ENCODE measurements at places on chromosomes 1 and 21.

DNA sequence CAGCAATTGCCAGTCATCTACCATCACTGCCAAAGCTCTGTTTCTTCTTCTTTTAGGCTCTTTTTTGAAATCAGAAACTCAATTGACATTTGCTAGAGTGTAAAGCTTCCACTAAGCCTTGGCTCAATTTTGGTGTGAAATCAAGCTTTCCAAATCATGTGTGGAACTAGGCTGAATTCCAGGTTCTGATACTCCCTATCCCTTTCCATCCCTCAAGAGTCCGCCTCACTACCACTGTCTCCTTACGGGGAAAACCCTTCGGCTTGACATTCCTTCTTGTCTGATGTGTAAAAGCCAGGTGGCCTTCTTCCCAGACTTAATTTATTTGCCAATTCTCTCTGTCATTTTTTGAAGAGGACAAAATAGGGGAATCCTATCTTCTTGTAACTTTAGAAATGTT, 47.2 kb upstream of the PRMT6 start:
- DNase-seq, result no peak

DNA sequence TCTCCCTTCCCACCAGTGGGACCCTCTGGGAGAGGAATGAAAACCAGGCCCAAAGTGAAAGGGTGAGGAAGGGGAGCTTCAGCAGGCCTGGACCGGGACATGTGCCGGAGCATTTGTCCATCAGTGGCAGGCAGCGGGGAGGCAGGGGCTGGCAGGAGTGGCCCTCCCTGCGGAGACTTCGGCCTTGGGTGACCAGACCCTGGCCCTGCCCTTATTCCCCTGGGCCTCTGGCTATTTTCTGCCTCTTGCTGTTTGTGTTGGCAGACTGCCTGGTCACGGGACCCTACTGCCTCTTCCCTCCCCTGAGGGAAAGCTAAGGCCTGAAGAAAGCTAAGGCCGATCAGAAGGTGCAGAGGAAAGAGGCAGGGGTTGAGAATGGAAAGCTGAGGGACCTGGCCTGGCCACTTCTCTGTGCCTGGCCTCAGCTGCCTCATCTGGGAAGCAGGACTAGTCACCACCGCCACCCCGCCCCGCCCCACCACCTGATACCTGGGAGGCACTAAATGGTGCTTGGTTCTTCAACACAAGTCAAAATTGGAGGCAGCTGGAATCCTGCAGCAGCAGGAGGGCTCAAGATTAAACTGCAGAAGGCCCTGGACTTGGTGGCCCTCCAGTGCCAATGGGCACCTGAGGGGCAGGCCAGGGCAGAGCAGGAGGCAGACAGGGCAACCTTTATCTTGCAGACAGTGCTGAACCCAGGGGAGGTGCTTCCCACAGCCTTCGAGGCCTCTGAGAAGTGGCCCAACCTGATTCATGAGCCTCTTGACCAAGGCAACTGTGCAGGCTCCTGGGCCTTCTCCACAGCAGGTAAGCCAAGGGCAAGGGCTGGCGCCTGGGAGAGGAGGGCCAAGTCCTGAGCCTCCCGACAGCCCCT, 7.9 kb downstream of the TINAGL1 start:
- DNase-seq, result no peak

- DNase-seq, result peak; percentile 69
Measured at GRCh38 chr1:235067396-235068157, 61.1 kb downstream of the TOMM20 start.

DNA sequence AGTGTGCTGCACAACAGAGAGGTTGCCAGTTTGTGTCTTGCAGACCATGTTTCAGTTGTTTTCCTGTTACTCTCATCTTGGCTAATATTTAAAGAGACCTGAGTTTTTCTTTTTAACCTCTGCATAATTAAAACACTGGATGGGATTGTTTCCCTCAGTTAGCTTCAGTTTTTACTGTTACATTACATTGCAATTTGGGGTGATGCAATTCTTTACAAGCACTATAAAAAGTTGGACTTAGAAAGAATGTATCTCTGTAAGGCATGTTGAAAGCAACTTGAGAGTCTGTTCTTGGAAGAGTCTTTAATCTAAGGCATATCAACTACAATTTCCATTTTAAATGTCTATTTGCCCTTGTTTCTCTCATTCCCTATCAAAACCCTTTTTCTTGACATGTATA, 99.1 kb downstream of the DNM3 start:
- no peak for DNase-seq

- DNase-seq, result no peak
Measured at GRCh38 chr1:77120950-77121349, 98.3 kb downstream of the PIGK start.

GRCh38 chr1:117606649-117607430, 992 bp downstream of the TENT5C start:
- DNase-seq, result peak; percentile 52

DNA sequence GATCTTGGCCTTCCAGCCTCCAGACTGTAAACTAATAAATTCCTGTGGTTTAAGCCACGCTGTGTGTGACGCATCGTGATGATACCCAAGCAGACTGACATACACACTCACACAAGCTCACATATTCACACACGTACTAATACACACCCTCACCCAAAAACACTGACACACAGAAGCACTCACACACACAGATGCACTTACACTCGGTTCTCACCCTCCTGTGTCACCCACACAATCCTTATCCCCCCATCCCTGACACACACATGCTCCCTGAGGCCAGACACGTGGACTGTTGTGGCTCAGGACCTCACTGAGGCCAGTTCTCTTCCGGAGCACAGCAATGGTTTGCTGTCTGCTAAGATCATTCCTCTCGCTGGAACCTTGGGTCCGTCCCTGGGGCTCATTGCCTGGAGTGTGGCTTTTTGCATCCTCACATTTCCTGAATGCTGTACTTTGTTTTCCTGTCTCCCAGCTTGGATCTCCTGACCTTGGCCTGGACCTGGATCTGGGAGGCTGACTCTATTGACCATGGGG, 76.9 kb upstream of the LYST start:
- DNase-seq, result no peak

DNA sequence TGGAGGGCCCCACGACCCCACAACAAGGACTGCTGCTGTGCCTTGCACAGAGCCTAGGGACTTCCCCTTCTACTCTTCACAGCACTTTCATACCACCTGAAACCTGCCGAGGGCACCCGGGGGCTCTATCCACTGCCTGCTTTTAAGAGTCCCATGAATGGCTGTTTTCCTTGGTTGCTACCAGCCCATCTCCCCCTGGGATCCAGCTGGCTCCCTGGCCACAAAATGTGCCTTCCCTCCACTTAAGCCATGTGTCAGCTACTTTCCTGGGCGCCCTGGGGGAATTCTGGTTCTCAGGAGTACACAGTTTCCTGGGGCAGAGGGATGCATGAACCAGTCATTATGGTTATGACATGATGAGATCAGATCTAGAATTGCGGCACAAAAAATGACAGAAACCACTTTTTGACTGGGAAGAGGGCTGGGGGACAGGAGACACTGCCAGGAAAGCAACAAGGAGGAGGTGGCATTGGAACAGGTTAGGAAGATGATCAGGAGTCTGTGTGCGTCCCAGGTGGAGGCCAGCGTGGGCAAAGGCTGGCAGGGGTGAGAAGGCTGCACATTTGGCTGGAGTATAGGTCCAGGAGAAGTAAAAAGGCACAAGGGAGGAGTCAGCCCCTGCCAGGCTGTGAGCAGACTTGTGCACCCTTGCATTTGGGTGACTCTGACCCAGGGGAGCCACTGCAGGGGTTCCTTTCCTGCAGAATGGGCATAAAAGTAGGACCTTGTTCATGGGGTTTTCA, 3.2 kb upstream of the TNFRSF8 start:
- no peak for DNase-seq

DNA sequence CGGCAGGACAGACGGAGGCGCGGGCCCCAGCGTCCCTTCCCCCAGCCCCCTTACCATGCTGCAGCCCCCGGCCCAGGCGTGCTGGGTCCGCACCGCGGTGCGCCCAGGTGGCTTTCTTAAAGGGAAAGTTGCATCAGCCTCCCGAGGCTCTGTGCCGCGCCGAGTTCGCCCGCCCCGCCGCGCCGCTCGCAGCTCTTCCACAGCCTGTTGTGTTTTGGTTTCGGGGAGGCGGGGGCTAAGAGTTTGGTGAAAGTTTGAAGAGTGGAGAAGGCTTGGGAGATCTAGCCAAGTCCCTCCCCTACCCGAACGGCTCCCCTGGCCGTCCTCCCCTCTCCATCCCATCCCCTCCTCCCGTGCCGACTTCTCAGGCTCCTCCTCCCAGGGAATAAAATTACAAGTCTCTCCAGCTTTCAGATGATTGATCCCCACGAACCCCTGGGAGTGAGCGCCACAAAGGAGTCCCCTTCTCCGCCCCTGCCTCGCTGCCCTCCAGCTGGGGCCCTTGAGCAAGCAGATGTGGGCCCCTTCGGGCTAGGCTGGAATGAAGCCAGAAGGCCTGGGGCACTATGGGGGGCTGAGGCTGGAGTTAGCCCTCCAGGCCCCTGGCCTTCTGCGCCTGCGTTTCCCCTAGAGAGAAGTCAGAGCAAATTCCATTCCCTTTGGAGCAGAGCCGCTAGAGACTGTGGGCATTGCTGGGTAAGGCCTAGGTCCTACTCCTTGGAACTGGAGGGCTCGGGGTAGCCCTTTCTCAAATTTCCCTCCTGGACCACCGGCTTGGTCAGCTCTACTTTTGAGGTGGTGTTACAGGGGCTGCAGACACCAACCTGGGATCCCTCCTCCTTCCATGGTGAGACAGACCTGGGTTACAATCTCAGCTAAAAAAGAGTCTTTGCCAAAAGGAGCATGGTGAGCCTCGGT, at the start of gene SLC6A9:
Gene SLC6A9 (minus strand): TSS at position 211 of the 918 bp plus-strand sequence. CDS start 7,185 bp downstream, outside the sequence.
- DNase-seq, result no peak

Data from hematopoietic multipotent progenitor cell (in vitro differentiated cells).